ENCODE measurements at places on chromosomes 3 and 15.
A peak's percentile ranks its signal among the peaks of the same experiment; 100 is the strongest.

DNA sequence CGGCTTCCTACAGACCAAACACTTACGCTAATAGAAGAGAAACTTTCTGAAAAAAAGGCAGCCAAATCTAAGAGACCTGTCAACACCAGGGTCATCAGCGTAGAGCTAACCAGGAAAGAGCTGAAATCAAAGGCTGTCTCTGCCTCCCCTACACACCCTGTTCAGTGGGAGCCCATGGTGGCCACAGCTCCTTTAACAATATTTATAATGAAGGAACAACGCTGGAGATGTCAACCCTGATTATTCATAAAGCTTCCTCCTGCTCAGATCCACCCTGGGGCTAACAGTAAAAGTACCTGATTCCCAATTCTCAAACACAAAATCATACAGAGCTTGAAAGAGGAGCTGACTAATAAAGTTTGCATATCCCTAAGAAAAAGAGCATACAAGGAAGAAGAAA lies 133.7 kb downstream of the ANXA2 start:
- DNase-seq: no peak

GRCh38 chr3:102529452-102529851 lies 94.6 kb downstream of the ZPLD1 start:
- DNase-seq: peak; percentile 18

DNA sequence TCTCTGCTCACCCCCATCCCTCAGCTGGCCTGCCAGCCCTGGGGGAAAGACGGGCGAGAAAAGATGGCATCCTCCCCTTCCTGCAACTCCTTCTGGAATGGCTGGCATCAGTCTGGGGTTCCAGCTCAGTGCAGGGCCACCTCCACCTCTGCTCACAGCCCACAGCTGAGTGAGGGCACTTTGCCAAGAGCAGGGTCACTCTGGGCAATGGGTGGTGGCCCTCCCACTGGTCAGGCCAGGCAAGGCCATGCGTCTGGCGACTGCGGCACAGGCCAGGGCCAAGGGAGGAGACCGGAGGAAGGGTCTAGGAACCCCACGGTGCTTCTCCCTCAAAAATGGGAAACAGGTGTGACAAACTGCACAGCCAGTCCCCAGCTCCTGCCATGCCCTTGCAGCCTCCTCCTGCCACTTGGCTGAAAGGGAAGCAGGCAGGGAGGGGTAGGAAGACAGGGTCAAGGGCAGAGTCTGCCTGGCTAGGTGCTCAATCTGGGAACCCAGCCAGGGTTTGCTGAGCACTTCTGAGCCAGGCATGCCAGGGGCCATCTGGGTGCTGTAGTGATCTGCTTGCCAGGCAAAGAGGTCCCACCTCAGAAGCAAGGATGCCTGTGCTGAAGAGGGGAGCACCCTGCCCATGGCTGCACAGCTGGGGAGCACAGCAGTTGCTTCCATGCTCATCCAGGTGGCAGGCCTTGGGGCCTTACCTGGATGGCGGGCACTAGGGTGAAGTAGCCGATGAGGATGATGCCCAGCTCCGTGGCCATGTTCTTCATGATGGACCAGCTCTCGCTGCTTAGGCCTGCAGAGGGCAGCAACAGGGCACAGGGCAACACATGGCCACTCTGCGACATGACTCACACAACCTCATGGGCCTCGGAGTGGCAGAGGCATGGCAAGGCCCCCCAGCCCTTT lies 41.2 kb downstream of the PTPN23 start:
- no peak for DNase-seq

GRCh38 chr15:96768435-96768789 lies 437.9 kb downstream of the NR2F2 start:
- DNase-seq: no peak

DNA sequence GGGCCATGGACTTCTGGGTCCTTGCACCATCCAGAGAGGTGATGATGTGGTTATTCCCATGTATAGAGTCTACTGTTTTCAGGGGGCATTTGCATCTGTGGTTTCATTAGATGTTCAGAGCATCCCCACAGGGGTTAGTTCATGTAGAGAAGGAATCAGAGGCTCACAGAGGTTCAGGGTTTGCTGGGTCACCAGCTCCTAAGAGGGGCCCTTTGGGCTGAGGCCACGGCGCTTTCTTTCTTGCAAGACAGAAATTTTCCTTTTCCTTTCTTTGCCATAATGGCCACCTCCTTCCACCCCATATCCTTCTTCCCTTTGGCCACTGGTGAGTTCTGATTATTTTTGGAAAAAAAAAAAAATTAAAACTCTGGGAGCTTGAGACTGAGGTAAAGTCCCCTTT lies 62.3 kb downstream of the APBA2 start:
- no peak for DNase-seq

DNA sequence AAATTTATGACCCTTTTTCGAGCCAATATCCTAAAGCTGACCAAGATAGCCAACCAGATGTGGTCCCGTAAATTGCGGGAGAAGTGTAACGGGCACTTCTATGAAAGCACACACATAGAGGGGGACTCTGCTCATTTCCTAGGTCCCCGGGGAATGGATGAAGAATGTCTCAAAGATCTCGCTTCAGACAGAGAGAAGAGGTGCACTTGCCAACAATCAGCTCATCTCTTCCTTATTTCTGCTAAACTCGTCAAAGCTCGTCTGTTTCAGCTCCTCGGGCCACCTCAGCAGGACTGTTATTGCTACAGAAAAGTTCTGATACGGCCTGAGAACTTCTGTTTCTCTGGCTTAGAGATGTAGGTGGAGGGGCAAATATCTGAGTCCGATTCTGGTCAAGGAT lies 71.8 kb downstream of the TM2D3 start:
- DNase-seq: no peak

- DNase-seq: no peak
These were observed 631.1 kb upstream of the CFAP20DC start for GRCh38 chr3:59680919-59681318.

DNA sequence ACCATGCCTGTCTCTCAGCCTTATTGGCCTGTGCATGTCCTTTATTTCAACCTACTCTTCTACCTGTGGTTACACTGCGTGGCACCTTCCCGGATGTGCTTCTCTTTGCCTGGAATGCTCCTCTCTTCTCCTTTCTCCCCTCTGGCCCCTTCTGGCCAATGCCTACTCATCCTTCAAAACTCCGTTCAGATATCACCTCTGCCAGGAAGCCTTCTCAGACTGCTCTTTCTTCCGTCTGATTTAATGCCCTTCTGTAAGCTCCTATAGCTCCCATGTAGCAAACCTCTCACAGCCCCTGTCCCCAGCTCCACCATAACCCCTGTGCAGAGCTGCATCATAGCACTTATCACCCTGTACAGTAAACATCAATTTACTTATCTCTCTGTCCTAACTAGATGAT lies 13.2 kb downstream of the KLHL6 start:
- DNase-seq: no peak

DNA sequence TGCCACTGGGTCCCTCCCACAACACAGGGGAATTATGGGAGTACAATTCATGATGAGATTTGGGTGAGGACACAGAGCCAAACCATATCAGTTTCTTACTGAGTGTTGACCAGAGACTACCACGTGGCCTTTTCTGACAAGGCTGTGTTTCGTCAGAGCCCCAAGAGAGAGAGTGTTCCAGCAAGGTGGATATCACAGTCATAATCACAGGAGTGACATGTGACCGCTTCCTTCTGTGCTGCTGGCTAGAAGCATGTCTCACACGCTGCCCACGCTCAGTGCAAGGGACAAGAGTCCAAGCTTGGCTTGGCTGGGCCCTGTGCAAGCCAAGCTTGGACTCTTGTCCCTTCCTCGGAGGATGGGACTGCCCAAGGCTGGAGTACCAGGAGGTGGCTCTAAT lies 103.2 kb downstream of the GABRG3 start:
- DNase-seq: no peak

DNA sequence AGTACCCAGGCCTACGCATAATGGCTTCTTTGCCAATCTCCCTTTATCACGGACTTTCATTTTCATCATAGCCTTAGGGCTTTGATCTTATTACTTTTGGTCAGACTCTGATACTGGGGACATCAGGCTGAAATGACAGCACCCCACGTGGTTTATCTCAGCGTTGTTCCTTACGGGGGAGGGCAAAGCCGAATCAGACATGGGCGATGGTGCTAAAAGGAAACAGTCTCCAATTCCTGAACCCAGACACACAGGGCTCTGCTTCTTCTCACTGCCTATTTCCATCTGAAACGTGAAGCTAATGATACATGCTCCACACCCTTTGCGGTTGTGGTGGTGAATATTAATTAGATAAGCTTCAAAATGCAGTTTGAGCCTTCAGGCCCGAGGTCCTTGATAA lies 59.4 kb upstream of the CD47 start:
- DNase-seq: no peak

DNA sequence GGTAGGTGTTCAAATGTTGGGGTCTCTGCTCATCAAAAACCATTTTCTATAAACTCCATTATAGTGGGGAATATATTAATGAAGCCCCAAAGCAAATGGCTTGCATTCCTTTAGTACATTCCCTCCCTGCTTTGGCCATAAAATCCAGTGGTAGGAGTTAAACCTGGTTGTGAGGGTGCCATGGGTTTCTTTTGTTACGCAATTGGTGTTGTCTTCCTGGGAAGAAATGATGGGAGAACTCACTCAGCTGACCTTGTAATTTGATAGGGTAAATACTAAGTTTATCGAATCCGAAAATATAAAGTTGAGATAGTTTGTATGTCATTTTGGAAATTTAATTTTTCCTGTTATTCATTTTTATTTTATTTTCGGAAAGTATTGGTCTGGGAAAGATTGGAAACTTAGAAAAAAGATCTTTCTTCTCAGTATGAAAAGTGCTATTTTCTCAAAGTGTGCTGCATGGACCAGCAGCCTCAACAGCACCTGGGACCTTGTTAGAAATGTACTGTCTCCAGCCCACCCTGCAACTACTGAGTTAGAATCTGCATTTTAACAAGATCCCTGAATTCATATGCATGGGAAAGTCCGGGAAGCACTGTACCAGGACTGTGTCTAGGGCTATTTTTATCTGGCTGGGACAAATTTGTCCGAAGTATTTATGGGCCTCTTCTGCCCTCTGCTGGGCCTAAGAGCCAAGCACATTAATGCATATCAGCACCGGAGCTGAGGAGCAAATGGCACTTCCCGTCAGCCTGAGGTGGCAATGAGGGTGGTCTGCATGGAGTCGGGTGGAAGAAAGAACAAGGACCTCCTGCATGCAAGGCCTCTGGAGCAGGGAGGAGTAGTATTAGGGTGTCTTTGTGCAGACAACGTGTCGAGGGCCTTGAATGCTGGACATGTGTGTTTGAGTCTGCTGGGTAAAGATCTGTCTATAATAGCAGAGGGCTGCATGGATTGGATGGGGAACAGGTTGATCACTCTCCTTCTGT lies 54.7 kb downstream of the FAM81A start:
- peak; percentile 69 for DNase-seq

- DNase-seq: peak; percentile 98
These were observed 53.1 kb downstream of the TGFBR2 start for GRCh38 chr3:30659270-30660130.

DNA sequence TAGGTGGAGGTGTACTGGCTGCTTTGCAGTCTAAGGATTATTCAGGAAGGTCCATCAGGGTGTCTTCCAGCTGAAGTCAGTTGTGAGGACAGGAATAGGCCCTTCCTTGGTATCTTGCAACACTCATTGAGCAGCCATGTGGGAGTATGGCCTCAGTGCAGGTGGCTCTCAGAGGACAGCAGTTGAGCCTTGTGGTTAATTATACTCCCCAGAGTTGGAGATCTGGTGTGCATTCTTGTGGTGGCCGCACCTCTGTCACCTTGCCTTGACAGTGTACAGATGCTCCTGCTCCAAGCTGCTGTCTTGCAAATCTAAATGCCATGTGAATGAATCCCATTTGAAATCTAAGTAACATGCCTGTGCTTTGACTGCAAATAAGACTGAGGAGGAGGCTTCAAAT lies 339.9 kb upstream of the BCHE start:
- DNase-seq: no peak

DNA sequence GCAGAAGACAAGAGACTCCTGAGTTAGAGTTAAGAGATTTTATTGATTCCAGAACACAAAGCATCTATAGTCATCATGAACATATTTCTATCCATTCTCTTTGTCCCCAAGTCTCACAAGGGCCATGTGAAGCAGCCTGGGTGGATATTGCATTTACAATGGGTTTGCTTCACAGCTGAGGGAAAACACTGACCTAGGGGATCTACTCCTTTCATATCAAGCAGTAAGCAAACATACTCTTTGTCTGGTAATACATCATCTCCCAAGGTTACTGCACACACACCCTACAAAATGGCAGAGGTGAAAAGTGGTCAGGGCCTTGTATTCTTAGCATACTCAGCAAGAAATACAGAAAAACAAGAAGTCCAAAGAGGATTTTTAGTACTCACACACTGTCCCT lies 267.7 kb upstream of the BCHE start:
- DNase-seq: no peak

- DNase-seq: peak; percentile 32
These were observed 155.9 kb upstream of the CNTN4 start for GRCh38 chr3:1942781-1943180.

DNA sequence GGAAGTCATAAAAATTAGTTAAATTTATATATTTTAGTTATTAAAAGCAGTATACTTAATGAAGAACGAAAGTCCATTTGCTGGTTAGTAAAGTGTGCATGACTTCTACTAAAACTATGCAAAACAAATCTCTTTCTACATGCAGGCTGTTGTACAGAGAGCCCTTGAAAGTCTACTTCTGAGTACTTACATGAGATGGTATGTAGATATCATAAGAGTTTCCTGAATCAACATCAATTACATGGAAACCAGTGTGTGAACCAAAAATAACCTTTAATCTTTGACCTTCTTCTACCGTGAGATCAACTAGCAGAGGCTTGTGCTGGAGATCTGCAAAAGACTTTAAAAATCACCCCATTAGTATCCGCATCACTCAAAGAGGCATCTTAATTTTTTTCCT lies 42.1 kb upstream of the SLC2A2 start:
- no peak for DNase-seq
